ENCODE measurements at places on chromosomes 2 and 18. TPM values are rescaled to one million over a fixed set of nuclear protein-coding genes. Genes with fewer than 3 reads are reported as not detected.
A peak's percentile ranks its signal among the peaks of the same experiment; 100 is the strongest.

DNA sequence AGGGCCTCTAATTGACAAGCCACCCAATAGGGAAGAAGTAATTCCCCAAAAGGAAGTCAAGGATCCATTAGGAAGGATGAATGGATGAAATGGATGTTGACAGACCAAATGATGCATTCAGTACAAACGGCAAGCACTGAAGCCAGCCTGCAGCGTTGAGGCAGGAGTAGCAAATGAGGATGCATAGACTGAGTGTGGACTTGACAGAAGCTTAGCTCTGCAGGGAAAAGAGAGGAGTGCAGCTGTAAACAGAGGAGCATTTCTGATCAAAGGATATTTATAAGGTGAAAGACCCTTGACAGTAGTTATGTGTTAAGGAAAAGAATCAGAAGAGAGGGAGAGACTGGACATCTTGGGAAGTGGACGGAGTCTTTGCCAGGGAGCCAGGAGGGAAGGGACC is 253.2 kb upstream of the RAB12 start:
- H3K36me3 ChIP-seq, result no peaks in the 10 kb centered on the region
- H3K27ac ChIP-seq, result no peak overlapping the region
- no peak overlapping the region for H3K4me3 ChIP-seq
- H3K27me3 ChIP-seq, result no peaks in the 10 kb centered on the region
- no peak for DNase-seq

GRCh38 chr2:49042488-49042887 is 111.8 kb downstream of the FSHR start:
- no peak overlapping the region for H3K27ac ChIP-seq
- no peak for DNase-seq
- H3K4me1 ChIP-seq, result peaks cover 4% of the 10 kb centered on the region
- H3K36me3 ChIP-seq, result no peaks in the 10 kb centered on the region
- no peaks in the 10 kb centered on the region for H3K27me3 ChIP-seq

The OLA1 gene
- total RNA-seq, result 47.7 TPM

GRCh38 chr2:219829667-219830352 is 202.4 kb downstream of the SLC4A3 start:
- no peaks in the 10 kb centered on the region for H3K4me1 ChIP-seq
- no peaks in the 10 kb centered on the region for H3K27me3 ChIP-seq
- H3K4me3 ChIP-seq, result no peak overlapping the region

- no peak for DNase-seq
- H3K27ac ChIP-seq, result no peak overlapping the region
- H3K27me3 ChIP-seq, result no peaks in the 10 kb centered on the region
Observed at GRCh38 chr2:205646680-205647079, 35.6 kb upstream of the NRP2 start.

DNA sequence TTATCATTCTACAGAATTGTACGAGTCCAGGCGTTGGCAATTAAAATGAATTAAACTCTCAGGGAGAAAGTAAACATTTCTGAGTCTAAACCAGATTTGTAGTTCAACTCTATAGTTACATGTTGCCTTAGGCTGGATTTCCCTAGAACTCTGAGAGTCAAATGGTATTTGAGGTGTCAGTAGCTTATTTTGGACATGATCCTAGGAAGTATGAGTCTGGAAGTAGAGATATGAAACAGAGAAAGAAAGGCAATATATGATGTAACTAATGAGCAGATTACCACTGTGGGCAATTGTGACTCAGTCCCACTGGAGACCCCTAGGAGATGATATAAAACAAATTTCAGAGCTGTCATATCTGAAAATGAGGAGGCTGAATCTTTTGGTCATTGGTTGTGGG is 199.1 kb upstream of the UBE2E3 start:
- no peaks in the 10 kb centered on the region for H3K36me3 ChIP-seq
- H3K27me3 ChIP-seq, result no peaks in the 10 kb centered on the region
- no peak for DNase-seq
- no peak overlapping the region for H3K4me3 ChIP-seq
- no peak overlapping the region for H3K27ac ChIP-seq

The NT5DC4 gene
- not detected for total RNA-seq

DNA sequence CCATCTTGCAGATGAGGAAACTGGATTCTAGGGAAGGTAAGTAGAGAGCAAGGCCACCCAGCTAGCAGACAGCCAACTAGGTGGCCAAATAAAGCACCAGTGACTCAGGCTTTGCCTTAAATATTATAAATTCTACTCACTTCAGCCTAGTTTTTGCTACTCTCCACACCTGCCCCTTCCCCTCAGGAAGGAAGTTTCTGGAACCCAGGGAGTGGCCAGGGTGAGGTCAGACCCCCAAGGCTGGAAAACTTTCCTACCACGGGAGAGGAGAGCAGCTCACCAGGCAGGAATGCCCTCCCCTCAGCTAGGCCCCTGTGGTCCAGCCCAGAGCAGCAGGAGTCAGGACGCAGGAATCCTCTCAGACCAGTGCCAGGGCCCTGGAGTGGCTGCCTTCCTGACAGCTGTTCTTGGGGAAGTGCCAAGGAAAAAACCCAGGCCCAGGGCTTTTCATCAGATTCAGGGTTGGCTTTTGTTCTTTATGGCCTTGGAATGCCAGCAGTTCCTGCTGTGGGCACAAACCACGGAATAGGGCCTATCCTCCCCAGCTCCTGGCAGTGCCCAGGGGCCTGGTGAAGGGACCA is 5.1 kb upstream of the PAX8 start:
- H3K27me3 ChIP-seq, result peaks cover 2% of the 10 kb centered on the region
- no peaks in the 10 kb centered on the region for H3K36me3 ChIP-seq
- H3K4me1 ChIP-seq, result peaks cover 28% of the 10 kb centered on the region
- DNase-seq, result peak; percentile 50
- H3K27ac ChIP-seq, result peak overlapping the region; percentile 72
- H3K4me3 ChIP-seq, result no peak overlapping the region

DNA sequence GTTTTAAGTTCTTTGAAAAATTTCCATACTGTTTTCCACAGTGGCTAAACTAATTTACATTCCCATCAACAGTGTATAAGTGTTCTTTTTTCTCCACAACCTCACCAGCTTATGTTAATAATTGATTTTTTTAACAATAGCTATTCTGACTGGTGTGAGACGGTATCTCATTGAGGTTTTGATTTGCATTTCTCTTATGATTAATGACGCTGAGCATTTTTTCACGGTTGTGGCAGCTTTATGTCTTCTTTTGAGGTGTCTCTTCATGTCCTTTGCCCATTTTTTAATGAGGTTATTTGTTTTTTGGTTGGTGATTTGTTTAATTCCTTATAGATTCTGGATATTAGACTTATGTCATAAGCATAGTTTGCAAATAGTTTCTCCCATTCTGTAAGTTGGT is 997.9 kb downstream of the SUCLG1 start:
- DNase-seq, result no peak
- H3K27ac ChIP-seq, result no peak overlapping the region
- no peaks in the 10 kb centered on the region for H3K27me3 ChIP-seq

The RNF152 gene
- 97.2 TPM for total RNA-seq

The KIAA1328 gene
- 13.1 TPM for total RNA-seq

DNA sequence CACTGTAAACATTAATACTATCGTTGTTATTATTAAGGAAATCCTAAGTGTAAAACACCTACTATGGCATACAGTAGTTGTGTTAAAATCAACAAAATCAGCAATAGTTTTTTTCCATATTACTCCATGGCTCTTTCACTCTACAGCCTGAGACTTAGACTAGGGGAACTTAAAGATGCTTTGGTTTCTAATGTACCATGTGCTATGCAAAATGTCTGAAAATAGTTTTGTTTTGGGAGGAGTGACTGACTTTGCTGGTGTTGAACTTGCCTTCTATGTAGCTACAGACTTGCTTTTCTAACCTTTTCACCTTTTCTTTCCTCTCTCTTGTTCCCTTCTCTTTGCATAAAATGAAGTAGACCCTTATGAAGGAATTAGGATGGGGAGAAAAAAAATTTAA is 159.0 kb upstream of the CCDC195 start:
- H3K27ac ChIP-seq, result no peak overlapping the region
- DNase-seq, result no peak
- H3K4me3 ChIP-seq, result no peak overlapping the region
- no peaks in the 10 kb centered on the region for H3K27me3 ChIP-seq

- peaks cover 4% of the 10 kb centered on the region for H3K27me3 ChIP-seq
- H3K4me3 ChIP-seq, result no peak overlapping the region
- H3K27ac ChIP-seq, result peak overlapping the region; percentile 56
- no peaks in the 10 kb centered on the region for H3K36me3 ChIP-seq
- no peak for DNase-seq
Observed at GRCh38 chr2:26623541-26624495, 17.3 kb downstream of the CIB4 start.

DNA sequence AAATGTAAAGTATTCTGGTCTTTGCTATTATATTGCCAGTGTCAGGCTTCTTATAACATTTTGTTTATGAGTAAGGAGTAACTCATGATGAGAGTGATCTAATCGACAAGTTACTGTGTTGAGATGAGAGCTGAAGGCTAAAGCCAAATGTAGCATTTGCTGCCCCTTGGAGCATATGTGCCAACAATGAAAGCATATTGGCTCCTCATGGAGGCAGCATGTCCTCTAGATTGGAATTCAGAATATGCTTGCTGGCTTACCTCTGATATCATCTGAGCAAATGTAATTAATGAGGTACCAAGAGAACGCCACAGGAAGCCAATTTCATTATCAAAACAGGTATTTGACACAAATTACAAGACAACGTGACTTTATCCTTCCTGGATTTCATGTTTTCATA is 781.1 kb upstream of the FSHR start:
- no peaks in the 10 kb centered on the region for H3K36me3 ChIP-seq
- no peak overlapping the region for H3K4me3 ChIP-seq
- H3K27me3 ChIP-seq, result no peaks in the 10 kb centered on the region
- H3K4me1 ChIP-seq, result no peaks in the 10 kb centered on the region

The CCDC195 gene
- not detected for total RNA-seq

- H3K27ac ChIP-seq, result no peak overlapping the region
- no peak overlapping the region for H3K4me3 ChIP-seq
- H3K36me3 ChIP-seq, result peaks cover 13% of the 10 kb centered on the region
- DNase-seq, result no peak
Observed at GRCh38 chr2:86552889-86553288, 10.4 kb downstream of the CHMP3 start.

Measured in transverse colon (tissue), 4 donors.